ENCODE measurements at places on chromosomes 4 and X.
A peak's percentile ranks its signal among the peaks of the same experiment; 100 is the strongest.

DNA sequence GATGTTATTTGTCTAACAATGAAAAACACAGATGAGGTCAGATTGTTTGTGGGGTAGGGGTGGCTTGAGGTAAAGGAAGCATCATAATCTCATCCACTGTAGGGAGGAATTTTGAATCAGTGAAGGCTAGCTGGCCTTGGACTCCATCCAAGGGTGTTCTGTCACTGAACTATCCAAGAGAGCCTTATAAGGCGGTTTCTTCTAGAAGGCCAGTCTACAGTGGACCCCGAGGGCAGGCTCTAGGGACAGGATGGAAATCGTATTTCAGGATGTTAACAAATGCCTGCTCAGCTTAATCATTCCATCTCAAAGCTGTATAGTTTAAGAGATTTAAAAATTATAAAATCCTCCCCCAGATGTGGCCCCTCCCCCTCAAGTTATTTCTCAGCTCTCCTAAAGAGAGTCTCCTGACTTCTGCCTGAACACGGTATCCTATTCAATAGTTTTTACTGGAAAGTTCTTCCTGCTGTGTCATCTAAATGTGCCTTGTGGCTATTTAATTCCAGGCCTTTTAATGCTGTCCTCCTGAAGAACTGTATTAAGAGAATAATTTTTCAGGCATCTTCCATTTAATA lies 8.0 kb downstream of the IGFBP7 start:
- DNase-seq = no peak

GRCh38 chr4:89486042-89486441 lies 178.4 kb upstream of the GPRIN3 start:
- DNase-seq = no peak

DNA sequence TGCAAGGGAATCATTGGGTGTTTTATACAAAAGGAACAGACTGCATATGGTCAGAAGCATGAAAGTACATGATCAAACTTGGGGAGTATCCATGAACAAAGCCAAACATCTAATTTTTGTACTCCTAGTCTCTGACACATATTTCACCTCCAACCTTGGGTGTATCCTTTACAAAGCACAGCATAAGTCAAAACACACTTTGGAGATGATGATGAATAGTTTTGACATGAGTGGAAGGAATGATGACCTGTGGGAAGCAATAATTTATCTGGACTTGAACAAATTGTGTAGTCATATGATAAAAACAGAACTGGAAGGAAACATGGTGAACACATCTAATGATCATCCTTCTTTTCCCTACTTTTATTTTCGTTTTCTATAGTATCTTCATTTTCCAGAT lies 108.7 kb upstream of the PLS3 start:
- DNase-seq = no peak

GRCh38 chr4:181825564-181825963 lies 417.6 kb upstream of the TENM3 start:
- DNase-seq = no peak

DNA sequence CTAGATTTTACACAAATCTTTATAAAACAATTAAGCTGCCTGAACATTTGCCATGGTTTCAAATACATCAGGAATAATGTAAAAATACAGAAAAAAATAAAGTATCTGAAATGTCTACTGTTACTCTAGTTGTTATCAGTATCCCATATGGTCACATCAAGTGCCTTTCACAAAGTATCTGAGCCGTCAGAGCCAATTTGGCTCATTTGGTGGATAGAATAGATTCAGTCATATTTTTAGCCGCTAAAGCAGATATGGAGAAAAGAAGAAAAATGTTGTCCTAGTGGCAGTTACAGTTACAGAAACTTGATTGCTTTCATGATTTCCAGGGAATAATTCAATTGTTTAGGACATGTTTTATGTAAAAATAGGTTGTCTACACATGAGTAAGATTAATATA lies 641.1 kb downstream of the RAPGEF2 start:
- DNase-seq = no peak

- DNase-seq = no peak
Observed at GRCh38 chrX:23497919-23498318, 163.3 kb downstream of the PTCHD1 start.

DNA sequence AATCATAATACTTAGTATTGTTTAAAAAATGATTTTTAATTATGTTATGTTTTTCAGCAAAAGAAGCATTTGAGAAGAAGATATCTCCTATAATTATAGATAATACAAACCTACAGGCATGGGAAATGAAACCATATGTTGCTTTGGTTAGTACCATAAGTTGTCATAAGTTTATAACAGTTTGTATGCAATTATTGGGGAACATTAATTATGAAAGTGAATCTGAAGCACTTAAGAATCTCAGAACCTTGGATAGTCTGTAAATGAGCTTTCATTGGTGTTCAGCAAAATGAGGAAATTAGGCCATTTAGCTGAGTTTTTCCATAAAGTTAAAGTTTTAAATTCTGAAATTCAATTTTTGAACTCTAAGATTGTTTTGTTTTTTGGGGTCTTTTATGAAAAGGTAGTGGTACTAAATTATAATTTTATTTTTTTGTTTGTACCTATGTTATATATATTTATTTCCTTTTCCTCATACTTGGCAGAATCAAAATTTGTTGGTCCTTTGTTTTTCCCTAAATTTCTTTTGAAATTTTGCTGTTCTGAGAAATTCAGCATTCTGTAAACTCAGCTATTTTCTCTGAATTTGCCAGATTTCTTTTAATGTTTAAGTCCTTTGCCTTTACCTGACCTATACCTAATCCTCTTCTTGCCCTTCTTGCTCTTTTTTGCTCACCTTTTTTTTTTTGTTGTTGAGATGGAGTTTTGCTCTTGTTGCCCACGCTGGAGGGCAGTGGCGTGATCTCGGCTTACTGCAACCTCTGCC lies 55.6 kb downstream of the N4BP2 start:
- no peak for DNase-seq

- peak; percentile 1 for DNase-seq
Observed at GRCh38 chr4:130563185-130563888, 1467.4 kb downstream of the C4orf33 start.

GRCh38 chr4:8781641-8782040 lies 90.0 kb downstream of the HMX1 start:
- DNase-seq = no peak

DNA sequence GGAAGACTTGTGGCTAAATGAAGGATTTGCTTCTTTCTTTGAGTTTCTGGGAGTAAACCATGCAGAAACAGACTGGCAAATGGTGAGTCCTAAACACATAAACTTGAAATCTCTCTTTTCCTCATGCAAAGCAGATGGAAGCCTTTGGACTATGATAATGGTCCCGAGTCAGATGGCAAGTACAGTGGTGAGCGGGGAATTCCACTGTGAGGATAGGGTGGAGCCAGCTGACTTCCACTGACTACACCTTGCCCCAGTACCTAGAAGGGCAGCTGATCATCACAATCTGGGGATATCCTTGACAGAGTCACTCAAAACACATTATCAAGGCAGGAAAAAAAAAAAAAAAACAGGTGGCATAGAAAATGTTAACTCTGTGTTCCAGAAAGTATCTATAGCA lies 34.3 kb downstream of the ENPEP start:
- no peak for DNase-seq

DNA sequence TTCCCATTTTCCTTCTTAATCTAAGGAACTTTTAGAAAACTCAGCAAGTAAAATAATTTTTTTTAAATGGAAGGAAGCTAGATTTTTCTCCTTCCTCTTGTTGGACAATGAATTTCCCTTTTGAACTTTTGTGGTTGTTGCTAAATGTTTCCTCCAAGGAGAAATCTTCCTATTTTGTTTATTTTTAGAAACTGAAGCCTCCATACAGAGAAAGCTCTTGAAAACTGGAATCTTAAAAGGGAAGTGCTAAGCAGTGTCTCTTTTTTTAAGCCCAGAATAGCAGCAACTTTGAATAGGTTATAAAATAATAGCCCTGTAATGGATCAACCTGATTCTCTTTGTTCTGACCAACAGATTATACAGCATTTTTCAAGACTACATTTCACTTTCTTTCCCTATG lies 15.1 kb upstream of the DCLK2 start:
- no peak for DNase-seq

DNA sequence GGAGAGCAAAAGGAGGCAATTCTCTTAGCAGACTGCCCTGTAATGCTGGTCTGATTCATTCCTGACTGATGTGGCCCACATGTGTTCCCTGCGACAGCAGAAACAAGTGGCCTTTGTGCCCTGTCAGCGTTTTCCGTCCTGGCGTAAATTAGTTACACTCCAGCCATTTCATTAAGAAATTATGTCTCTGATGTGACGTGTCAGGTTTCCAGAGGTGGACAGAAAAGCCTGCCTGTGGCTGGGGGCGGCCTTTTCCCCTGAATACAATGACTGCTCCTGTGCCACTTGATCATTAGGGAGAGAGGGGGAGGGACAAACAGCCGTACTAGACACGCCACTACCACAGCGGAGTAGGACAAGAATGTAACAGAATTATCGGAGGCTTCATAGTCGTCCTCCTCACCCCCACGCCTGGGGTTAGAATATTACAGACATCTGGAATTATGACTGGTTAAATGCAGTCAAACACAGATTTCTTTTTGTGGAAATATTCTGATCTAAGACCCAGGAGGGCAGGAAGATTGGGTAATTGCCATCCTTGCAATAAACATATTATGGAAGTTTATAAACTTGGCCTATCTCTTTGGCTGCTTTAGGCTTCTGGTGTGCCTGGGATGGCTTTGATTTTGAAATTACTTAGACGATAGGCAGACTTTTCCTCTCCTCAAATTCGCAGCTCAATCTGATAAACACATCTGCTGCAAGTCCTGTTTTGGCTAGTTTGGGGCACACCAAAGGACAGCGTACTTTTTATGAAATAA lies 146.2 kb upstream of the BCOR start:
- no peak for DNase-seq

GRCh38 chr4:125254106-125254505 lies 60.6 kb upstream of the FAT4 start:
- no peak for DNase-seq

- DNase-seq = no peak
Observed at GRCh38 chrX:108439426-108439942, at the start of gene COL4A5. Gene COL4A5, plus strand, starts transcription at chrX:108439838. Its CDS starts 288 bp downstream, at chrX:108440126.

DNA sequence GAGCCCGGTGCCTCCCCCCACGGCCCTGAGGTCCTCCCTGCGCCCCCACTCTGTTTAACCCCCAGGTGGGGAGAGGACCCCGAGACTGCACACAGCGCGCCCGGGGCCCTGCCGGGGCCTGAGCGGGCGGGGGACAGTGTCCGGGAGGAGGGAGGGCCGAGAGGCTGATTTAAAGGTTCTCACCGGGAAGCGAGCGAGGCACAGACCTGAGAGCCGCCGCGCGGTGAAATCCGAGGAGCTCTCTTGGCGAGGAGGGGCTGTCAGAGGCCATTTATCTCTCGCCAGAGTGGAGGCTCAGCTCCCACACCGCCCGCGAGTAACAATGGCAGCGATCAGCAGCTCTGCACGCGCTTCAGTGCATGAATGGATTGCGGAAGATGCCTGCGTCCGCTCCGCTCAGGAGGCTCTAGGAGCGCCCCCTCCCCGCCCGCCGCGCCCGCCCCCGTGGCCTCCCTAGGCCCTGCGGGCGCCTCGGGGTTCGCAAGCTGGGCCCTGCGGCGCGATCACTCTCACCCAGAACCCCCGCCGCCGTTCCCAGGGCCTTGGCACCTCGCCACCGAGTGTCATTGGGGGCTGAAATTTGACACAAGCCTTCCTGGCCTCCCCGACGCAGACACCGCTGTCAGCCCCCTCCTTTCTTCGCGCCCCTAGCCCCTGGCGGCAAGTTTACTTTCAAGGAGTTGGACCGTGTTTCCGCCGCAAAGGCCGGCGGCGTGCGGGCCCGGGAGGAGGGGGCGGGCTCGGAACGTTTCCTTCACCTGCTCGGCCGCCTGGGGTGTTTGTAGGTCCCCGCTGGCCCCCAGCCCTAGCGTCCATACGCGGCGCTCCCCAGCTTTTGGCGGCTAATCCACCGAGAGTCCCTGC lies 48.7 kb upstream of the BCOR start:
- no peak for DNase-seq

GRCh38 chr4:145487631-145488030 lies 6.0 kb downstream of the SMAD1 start:
- DNase-seq = no peak

DNA sequence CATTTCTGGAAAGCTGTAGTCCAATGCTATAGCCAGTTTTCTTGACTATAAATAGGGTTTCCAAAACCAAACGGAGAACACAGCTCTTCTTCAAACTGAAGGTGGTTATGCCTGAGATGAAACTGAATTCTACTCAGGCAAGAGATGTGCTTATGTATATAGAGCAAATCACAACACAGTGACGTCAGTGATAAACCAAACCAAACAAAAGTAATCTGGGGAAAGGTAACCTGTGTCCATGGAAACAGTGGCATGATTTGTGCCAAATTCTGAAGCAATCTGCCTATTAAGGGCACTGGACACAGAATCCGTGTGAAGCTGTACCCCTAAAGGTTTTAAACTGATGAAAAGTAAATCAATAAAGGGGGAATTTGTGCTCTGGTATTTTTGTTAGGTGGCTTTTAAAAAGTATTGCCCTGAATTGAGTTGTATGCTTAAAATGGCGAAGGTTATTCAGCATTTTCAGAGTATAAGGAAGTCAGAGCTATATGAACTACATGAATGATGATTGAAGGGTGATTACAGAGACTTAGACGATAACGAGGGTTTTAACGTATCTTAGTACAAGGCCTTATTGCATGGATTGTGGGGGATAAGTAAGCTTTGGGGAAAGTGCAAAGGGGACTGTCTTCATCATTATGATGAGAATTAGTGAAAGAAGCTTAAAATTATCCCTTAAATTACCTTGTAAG lies 38.6 kb downstream of the NPY5R start:
- no peak for DNase-seq

DNA sequence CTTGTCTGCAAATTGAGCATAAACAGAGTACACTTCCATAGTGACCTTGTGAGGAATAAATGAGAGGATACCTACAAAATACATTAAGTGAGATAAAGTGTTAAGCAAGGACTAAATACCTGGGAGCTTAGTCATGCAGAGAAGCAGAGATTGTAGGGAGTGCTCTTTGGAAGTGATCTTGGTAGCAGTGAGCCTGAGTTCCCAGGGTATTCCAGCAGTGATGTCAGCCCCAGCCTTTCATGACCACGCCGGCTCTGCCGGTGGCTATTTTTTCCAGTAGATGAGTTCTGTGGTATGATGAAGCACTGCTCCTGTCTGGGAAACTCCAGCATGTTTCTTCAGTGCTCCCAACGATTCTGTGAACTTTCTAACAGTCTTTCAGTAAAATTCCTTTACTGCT lies 391.5 kb upstream of the IGFBP7 start:
- DNase-seq = no peak

DNA sequence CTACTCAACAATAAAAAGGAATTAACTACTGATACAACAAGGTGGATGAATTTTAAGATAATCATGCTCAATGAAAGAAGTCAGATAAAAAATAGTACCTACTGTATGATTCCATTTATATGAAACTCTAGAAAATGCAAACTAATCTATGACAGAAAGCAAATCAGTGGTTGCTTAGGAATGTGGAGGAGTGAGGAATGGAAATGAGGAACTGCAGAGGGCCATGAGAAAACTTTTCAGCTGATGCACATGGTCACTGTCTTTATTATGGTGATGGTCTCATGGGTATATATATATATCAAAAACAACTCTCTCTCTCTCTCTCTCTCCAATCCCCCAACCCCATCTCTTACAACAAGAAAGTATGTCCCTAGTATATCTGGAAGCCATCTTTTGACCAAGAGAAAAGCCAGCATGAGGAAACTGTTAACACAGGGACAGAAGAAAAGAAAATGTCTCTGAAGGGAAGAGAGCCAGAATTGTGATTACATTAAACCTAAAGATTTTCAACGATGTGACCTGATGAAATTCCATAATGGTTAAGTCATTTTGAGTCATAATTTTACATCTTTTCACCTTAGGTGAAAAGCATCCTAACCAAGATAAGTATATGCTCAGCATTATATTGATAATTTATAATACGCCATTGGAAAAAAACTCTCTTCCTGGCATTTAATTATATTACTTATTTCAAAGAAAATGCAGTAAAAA lies 8.5 kb upstream of the NFKB1 start:
- DNase-seq = no peak
